ENCODE measurements at places on chromosomes 16 and 17.

GRCh38 chr16:86534779-86535615, 20.0 kb downstream of the MTHFSD start:
- DNase-seq = no peak

GRCh38 chr16:88369447-88370008, 13.2 kb upstream of the ZNF469 start:
- no peak for DNase-seq

DNA sequence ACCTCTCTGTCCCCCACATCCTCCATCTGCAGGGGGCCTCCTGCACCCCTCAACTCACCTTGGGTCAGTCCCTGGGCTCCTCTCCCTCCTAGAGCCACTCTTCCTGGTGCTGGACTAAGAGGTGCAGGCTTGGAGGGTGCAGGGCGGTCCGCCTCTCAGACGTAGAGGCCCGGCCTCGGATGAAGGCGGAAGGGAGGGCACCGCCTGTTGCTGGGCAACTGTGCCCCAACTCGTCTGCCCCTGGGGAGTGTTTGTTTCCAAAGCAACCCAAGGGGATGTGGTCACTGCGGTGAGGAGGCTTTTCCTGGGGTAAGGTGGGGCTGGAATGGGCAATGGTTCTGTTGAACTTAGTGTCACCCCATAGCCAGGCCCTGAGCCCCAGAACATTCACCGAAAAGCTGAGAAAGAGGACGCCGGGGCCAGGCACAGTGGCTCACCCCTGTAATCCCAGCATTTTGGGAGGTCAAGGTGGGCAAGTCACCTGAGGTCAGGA, at the start of gene C16orf54:
Gene C16orf54 (minus strand): TSS at position 138 of the 493 bp plus-strand sequence. CDS start 1,039 bp downstream, outside the sequence.
- peak; percentile 16 for DNase-seq

DNA sequence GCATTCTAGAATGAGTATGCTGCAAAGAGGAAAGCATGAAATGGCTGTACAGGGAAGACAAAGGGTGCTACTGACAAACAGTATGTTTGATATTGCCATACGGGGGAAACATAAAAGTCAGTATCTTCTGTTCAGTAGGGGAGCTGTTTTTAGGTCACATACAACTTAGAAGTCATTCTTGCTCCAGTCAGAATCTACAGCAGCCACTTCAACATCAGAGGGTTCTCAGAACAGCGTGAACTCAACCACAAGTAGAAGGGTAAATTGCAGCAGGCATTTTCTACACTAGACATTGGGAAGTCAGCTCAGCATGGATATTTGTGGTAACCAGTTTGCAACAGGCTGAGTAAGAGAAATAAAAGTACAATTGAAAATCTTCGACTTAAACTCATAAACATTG, 1241.8 kb upstream of the GOT2 start:
- DNase-seq = no peak

DNA sequence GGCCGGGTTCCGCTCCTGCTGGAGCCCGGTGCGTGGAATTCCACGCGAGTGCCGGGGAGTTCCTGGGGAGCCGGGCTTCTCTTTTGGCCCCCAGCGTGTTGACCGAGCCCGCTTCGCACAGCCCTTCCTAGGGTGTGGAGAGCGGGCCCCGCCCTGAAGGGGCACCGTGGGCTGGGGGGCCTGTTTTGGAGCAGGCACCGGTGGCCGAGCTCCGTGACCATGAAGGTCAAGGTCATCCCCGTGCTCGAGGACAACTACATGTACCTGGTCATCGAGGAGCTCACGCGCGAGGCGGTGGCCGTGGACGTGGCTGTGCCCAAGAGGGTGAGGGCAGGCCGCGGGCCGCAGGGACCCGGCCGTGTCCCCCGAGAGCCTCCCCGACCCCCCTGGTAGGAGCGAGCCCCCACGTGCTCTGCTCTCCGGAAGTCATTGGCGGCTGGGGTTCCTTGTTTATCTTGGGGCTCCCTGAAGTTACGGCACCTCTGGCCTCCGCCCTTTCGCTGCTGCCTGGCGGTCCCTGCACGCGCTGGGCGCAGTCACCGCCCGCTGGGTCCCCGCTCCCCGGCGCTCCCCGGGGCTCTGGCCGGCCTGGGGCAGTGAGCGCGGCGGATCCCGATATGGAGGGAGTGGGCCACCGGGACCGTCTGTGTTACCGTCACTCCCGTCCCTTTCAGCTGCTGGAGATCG, 528 bp downstream of the HAGHL start:
- no peak for DNase-seq

Data from hindlimb muscle (tissue), 1 donor.